T-helper 1 cell (primary cell): ENCODE measurements at places on chromosomes 13 and 19.

DNA sequence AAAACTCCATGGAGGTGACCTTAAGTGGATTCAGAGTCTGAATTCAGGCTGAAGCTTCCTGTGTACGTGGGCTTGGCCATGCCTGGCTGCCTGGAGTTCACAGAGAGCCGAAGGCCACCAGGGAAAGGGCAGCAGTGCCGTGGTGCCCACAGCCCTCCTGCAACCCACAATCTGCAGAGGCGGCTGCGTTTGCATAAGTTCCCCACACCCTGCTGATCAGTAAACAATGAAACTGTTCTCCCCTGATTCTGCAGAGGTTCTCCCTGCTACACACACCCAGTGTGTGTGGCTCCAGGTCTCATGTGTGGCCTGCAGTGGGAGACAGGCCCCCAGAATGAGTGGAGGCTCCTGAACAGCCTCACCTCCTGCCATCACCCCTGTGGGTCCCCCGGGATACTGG lies 126.9 kb upstream of the SLC7A1 start:
- DNase-seq = no peak

- no peak for DNase-seq
Observed at GRCh38 chr13:110161112-110161882, 145.7 kb downstream of the COL4A1 start.

- no peak for DNase-seq
Observed at GRCh38 chr13:41426047-41426446, 31.3 kb upstream of the RGCC start.

DNA sequence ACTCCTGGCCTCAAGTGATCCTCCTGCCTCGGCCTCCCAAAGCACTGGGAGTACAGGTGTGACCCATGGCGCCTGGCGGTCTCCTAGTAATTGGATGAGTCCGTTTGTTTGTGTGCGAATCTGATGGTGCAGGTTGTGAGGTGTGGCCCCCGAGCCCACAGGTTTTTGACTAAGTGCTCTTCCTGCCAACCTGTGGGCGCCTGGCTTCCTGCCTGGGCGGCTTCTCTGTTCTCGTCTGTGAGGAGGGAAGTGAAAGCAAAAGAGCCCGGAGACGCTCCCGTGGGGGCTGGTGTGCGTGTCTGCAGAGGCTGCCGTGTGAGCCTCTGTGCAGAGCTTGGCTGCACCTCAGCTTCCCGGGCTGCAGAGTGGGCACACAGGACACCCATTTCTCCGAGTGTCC lies 10.0 kb downstream of the ARHGAP45 start:
- peak; percentile 87 for DNase-seq

GRCh38 chr19:41384351-41384750 lies 8.0 kb downstream of the TMEM91 start:
- no peak for DNase-seq

- DNase-seq = no peak
Observed at GRCh38 chr19:3420909-3421619, 54.7 kb downstream of the NFIC start.

- DNase-seq = no peak
Observed at GRCh38 chr13:95056266-95056665, 245.0 kb downstream of the ABCC4 start.

GRCh38 chr13:97253581-97254293 lies 31.6 kb downstream of the MBNL2 start:
- DNase-seq = no peak

DNA sequence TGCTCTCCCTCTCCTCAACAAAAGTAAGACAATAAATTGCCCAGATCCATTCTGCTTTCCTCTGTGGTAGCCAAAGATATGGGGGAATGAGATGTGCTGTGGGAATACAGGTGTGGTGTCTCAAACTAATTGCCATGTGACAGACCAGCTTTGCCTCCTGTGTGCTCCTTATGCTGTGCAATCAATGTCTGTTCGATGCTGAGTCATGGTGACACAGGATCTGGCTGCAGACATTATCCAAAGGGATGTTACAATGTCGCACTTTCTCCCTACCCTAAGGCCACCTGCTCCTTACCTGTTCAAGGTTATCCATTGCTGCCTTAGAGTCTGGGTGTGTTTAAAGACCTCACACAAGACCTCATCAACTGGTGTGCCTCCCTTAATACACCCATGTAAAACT lies 32.5 kb downstream of the FGF14 start:
- no peak for DNase-seq

- DNase-seq = no peak
Observed at GRCh38 chr19:49200238-49200862, 42.8 kb downstream of the TRPM4 start.

DNA sequence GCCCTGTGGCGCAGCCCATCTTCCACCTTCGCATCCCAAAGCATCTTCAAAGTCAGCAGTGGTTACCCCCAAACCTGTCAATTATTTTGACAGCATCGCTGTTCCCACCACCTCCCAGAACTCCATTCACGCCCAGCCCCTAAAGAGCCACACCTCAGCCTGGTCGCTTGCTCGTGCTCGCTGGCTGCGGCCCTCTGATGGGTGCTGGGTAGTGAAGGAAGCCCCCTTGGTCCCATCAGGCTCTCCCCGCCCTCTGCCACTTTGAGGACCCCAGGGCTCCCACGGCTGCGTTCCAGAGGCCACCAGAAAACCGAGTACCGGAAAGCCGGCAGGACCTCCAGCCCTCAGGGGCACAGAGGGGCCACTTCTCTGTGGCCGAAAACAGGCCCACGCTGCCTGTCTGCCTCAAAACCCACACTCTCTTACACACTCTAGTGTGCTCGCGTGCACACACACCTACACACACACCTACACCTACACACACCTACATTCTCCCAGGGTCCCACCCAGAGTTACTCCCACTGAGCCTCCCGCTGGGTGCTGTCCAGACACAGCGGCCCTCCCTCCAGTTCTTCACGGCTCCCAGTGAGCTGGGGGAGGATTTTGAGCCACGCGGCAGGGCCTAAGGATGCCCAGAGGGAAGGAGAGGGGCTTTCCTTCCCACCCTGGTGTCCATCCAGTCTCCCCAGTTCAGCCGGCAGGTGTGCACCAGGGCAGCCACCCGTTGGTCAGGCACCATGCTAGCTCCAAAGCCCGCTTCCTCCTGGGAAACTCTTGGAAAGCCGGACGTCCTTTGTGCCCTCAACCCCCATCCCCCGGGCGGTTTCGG lies 1.9 kb downstream of the VSTM2B start:
- DNase-seq = no peak

DNA sequence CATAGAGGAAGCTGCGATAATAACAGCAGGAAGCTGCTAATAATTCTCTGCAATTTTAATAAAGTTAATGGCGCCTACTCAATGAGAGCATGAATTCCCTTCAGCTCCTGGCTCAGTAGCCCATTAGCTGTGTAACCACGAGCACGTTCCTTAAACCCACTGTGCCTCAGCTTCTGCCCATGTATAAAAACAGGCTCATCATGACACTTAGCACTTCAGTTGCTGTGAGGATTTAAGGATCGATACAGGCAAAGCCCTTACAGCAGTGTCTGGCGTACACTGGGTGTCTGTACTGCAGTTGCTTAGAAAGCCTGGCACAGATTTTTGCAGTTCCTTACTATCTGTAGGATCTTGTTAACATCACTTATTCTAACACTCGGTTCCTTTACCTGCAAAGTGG lies 673.4 kb upstream of the ARGLU1 start:
- no peak for DNase-seq

- no peak for DNase-seq
Observed at GRCh38 chr13:77898097-77898496, 20.5 kb downstream of the EDNRB start.

- DNase-seq = peak; percentile 39
Observed at GRCh38 chr13:49254007-49254406, 6.3 kb downstream of the CDADC1 start.

GRCh38 chr19:27746691-27747380 lies 1466.1 kb downstream of the UQCRFS1 start:
- no peak for DNase-seq

- no peak for DNase-seq
Observed at GRCh38 chr19:40622773-40623075, 21.6 kb downstream of the LTBP4 start.

GRCh38 chr13:40589285-40590109 lies 76.9 kb downstream of the FOXO1 start:
- no peak for DNase-seq

GRCh38 chr13:106230450-106230849 lies 305.0 kb downstream of the EFNB2 start:
- DNase-seq = no peak

- no peak for DNase-seq
Observed at GRCh38 chr13:95226932-95227695, 74.1 kb downstream of the ABCC4 start.

GRCh38 chr19:37986048-37986750 lies 79.2 kb downstream of the SIPA1L3 start:
- DNase-seq = no peak

- peak; percentile 79 for DNase-seq
Observed at GRCh38 chr13:75365724-75366173, 116.2 kb downstream of the TBC1D4 start.

DNA sequence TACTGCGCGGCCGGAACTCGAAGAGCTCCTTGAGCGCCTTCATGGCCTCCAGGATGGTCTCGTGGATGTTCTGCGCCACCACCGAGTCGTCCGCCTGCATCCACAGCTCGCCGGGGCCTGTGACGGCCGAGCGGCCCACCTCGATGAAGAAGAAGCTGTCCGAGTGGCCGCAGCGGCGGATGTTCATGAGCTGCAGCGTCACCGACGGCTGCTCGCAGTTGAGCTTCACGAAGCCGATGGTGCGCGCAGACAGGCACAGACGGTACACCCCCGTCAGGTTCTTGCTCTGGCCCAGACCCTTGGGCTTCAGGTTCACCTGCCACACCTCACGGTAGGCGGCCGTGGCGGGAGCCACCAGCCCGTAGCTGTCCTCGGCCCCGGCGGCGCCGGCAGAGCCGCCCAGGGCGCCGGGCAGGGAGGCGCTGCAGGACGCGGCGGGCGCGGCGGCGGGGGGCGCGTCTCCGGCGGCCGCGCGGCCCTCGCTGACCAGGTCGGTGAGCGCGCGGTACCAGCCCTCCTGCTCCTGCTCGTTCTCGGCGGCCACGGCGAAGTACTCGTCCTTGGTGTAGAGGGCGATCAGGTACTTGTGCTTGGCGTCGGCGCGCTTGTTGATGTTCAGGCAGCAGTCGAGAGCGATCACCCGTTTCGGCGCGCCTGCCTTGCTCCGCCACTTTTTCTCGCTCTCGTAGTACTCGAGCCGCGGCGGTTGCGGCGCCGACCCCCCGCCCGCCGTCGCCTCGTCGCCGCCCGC lies 1.1 kb downstream of the IRS2 start:
- peak; percentile 44 for DNase-seq

DNA sequence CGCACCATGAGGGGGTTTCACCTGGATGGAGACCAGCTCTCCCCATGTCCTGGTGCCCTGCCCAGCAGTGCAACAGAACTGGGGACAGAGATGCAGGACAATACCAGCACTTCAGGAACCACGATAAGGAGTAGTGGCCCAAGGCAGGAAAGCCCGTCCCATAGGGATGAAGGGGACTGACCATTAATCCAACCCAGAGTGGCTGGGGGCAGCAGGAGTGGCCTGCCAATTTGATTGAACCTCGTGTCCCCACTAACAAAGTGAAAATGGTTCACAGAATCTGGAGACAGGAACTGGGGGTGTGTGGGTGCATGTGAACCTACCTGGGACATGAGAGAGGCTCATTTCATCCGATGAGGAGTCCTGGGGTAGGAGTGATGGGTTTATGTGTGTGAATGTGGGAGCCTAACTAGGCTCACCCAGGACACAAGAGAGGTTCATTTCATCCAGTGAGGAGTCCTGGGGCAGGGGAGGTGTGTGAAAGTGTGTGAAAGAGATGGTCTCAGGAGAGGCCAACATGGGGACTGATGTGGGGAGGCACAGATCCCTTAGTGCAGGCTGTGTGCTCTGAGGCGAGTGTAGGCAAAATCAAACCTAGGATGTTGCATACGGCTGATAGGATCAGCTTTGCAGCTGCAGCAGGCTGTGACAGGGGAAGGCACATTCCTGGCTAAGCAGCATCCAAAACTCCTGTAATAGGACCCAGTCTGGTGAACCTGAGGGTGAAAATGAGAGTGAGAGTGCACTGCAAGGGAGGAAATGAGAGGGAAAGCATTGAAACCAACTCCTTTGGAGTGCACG lies 98.2 kb downstream of the ZNF429 start:
- DNase-seq = no peak

- no peak for DNase-seq
Observed at GRCh38 chr19:54183431-54183830, 5.9 kb downstream of the MBOAT7 start.

- no peak for DNase-seq
Observed at GRCh38 chr13:97005625-97006262, 11.5 kb upstream of the OXGR1 start.

DNA sequence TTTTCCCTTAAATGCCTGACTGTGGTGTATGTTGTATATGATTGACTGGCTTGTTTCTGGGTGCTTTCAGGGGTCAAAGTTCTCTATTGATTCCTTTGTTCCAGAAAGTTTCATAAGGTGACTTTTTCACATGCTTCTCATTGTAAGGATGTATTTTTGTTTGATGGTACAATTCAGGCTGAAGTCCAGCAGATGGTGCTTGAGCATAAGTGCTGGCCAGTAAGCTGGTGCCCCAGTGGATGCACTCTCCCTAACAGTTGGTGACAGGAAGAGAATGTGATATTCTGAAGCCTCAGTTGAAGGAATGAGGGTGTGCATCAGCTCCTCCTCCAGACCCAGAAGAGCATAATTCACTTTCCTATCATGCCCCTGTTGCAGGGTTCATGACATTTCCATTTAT lies 1941.6 kb upstream of the PRR20A start:
- DNase-seq = no peak

DNA sequence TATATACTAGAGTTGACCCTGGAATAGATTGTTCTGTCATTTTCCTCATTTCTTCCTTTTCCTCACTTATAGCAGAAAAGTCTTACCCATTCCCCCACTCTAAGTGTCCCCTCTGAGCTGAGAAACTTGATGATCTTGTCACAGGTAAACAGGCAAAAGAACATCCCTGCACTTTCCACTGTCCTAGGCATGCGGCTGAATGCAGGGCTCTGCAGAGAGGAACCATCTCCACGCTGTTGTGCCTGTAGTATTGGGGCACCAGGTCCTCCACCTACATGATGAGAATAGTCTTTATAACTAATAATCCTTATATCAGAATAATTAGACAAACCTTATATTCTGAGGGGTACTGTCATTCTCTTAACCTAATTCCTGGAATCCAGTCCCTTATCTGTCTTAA lies 211.3 kb downstream of the RBM26 start:
- DNase-seq = no peak
